ENCODE measurements at places on chromosomes 16 and 17.

DNA sequence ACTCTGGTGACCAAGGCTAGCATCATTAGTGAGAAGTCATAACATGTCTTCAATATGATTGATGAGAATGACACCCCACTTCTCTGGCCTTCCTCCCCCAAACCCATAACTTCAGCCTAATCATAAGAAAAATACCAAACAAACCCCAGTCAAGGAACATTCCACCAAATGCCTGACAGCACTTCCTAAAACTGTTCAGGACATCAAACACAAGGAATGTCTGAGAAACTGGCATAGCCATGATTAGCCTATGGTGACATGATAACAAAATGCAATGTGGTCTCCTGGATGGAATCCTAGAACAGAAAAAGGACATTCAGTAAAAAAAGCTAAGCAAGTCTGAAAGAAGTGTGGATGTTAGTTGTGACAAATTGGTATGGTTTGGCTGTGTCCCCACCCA is 24.7 kb upstream of the TBX4 start:
- DNase-seq = no peak

GRCh38 chr17:34711646-34712045 is 132.3 kb downstream of the TMEM132E start:
- DNase-seq = no peak

GRCh38 chr17:21247552-21248258 is 5.5 kb downstream of the NATD1 start:
- DNase-seq = no peak

DNA sequence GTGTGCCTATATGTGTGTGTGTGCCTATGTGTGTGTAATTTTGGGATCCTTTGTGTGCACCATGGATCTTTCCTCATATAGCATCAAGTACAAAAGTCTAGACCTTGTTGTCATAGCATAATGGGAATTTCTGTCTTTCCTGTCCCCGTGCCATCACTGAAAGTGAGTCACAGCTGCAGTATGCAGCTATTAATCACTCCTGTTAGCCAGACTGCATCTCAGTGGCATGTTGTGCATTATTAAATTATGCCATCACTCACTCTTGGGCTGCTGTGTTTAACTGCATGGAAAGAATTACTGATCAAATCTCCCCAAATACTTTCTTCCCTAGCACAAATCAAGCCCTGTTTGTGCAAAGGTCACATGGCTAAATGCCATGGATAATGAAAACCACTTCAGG is 92.4 kb downstream of the CBLN1 start:
- no peak for DNase-seq

GRCh38 chr16:59154295-59154694 is 420.2 kb upstream of the GOT2 start:
- no peak for DNase-seq

- DNase-seq = no peak
Measured at GRCh38 chr16:78962457-78962929, 638.0 kb downstream of the MAF start.

DNA sequence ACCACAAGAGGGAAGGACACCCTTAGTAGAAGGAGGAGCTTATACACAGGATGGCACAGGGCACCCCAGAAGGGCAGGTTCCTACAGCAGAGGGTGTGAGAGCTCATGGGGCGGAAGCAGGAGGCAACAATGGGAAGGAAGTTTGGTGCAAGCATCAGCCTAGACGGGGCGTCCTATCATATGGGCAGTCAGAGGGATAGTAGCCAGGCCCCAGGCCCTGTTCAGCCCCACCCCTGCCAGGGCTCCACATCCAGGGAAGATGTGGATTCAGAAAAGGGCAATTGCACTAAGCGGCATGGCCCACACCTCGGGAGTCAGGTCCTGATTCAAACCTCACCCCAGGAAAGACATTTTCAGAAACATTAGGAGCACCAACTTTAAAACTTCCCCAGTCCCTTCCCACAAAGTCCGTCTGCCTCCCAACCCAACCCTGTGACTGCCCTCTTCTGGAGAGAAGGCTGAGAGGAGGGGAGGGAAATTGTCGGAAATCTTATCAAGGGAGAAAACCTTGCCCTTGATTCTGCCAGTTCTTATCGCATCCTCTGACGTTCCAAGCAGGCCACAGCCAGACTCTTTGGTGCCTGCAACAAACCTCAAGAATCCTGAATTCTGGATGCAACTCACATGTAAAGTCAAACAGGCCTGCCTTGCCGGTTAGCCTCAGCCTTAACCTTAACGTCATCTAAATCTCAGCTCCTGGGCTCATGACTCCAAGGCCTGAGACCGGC is 198.8 kb upstream of the CDH5 start:
- no peak for DNase-seq

DNA sequence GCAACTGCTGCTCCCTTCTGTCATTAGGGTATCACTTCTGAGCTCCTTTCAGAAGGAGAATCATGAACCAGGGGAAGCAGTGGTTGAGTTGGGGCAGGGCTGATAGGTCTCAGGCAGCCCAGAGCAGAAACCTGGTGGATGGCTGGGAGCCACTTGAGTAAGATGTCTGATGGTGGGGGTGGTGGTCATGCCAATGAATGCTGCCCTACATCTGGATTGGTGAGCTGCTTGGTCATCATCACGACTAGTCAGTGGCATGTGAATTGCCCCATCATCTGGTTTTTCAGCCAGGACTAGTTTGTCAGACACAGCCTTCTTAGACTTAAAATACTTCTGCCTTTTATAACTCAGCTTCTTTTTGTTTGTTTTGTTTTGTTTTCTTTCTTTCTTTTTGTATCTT is 2.6 kb downstream of the GID4 start:
- no peak for DNase-seq

GRCh38 chr16:674214-674881 is 1.1 kb upstream of the RHBDL1 start:
- no peak for DNase-seq

DNA sequence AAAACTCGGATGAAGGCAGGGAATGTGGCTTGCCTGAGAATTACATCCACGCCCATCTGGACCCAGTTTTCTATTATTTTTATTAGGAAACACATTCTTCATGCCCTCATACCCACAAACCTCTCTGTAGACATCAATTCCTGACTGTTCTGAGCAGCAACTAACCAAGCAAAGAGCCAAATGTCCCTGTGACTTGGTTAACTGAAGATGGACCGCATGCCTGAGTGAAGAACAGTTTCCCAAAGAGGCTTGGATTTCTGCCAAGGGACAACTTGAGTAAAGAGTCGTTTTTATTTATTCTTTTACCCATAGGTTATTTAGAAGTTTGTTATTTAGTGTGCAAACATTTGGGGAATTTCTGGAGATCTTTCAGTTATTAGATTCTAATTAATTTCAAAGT is 259.8 kb downstream of the GRIN2A start:
- no peak for DNase-seq

DNA sequence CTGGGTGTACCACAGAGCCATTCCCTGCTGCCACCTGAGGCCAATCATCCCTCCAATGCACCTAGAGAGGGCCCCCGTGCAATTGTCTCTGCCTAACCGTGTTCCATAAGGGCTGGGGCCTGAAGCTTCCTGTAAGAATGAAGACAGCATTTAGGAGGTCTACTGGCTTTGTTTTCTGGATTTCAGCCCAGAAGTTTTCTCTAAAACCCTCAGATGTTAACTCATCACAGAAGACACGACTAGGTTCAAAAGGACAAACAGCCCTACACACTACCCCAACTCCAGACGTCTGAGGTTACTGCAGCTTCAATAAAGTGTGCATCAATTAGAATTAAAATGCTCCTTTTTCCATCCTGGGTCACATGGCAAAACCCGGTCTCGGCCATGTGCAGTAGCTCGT is 10.8 kb upstream of the DRG2 start:
- no peak for DNase-seq

- no peak for DNase-seq
Measured at GRCh38 chr17:34862384-34862783, 98.9 kb downstream of the CCT6B start.

DNA sequence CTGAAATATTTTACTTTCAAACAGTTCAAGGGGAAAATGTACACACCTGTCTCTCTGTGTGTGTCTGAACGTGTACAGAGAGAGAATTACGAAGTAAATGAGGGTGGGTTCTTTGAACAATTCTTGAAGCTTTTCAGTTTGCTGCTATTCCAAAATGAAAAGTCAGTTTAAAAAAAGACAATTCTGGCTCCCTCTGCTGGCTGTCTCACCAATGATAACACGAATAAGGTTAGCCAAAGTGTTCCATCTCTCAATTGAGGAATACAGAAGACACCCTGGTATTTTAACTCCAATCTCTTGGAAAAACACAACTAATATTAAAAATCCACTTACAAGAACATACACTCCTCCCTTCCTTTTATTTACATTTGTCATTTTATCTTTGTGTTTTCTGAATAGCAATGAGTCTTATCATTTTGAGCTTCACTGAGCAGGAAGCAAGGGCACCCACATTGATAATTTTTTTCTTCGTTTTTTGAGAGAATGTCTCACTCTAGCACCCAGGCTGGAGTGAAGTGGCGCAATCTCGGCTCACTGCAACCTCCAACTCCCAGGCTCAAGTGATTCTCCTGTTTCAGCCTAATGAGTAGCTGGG is 20.5 kb downstream of the EFTUD2 start:
- no peak for DNase-seq

DNA sequence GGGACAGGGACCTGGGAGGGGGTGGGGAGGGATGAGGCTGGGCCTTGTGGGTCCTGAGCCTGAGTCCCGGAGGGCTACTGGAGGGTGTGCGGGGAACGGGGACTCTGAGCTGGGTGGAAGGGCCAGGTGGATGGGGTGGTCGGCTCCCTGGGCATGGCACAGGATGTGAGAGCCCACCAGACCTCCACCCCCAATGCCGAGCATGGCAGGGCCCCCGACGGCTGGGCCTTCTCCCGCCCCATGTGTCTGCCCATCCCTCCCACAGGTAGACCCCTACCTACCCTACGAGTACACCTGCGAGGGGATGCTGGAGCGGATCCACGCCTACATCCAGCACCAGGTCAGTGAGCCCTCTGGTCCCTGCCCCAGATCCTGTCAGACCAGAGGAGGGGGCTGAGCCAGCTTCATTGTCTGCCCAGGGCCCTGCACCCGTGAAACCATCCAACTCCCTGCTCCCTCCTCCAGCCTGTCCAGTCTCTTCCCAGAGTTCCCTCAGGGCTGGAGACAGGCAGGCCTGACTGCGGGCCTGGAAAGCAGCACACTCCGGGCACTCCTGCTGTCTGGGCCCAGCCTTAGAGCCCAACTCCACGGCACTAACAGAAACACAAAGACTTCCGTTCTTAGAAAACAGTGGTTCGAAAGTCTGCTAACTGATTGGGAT is 78.0 kb downstream of the MGAT5B start:
- no peak for DNase-seq

DNA sequence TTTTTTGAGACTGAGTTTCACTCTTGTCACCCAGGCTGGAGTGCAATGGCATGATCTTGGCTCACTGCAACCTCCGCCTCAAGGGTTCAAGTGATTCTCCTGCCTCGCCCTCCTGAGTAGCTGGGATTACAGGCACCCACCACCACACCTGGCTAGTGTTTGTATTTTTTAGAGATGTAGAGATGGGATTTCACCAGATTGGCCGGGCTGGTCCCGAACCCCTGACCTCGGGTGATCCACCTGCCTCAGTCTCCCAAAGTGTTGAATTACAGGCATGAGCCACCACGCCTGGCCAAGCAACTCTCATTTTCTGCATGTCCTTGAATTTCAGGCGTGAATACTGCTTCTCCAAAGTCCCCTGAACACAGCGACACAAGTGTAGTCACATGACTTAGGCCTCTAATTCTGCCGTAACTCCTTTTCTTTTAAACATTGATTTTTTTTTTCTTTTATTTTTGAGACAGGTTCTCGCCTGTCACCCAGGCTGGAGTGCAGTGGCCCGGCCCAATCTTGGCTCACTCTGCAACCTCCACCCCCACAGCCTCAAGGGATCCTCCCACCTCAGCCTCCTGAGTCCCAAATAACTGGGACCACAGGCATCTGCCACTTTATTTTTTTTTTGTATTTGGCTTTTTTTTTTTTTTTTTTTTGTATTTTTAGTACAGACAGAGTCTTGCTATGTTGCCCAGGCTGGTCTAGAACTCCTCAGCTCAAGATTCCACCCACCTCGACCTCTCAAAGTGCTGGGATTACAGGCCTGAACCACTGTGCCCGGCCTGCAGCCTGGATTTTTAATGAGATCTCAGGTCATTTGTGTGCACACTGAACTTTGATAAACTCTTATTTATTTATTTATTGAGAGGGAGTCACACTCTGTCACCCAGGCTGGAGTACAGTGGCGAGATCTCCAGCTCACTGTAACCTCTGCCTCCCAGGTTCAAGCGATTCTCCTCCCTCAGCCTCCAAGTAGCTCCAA is 124.6 kb downstream of the KCNJ18 start:
- no peak for DNase-seq

- no peak for DNase-seq
Measured at GRCh38 chr17:81957691-81958432, 3.1 kb downstream of the NOTUM start.

DNA sequence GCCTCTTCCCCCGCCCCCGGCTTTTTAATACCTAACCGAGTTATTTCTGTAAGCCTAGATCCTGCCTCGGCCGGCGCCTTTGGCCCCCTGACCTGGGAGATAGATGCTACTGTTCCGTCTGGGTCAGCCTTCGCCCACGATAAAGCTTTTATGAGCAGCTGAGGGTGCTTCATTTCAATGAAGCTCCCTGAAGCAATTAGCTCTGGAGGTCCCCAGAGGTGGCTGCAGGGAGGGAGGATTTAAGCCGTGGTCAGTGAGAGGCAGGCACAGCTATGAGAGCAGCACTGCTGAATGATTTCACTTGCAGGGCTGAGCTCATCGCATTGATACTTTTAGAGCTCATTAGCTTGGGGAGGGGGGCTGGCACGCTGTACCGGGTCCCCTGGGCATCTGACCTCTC is 89.4 kb downstream of the RPA1 start:
- DNase-seq = no peak

DNA sequence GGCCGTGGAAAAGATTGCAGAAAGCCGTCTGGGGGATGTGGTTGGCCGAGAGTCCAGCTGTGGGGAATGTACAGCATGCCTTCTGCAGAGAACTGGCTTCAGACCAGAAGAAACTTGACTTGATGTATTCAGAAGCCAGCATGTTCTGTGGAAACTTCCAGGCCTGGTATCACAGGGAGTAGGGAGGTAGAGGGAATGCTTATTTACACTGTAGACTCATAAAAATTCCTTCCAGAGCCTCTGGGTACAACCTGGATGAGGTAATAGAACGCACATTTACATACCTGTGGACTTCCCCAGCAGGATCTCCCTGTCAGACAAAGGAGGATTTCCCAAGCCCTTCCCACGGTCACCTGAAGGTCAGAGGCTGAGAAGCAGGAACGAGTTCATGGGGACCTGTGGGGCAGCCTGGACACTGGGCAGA is 11.8 kb upstream of the GAS7 start:
- DNase-seq = no peak

- DNase-seq = no peak
Measured at GRCh38 chr17:9520649-9521048, 55.0 kb downstream of the STX8 start.

- DNase-seq = no peak
Measured at GRCh38 chr17:34519282-34519681, 60.1 kb upstream of the TMEM132E start.

GRCh38 chr17:69947027-69947759 is 127.8 kb upstream of the KCNJ16 start:
- DNase-seq = no peak

GRCh38 chr16:87384162-87384874 is 742 bp upstream of the FBXO31 start:
- no peak for DNase-seq

Data from activated CD8-positive, alpha-beta memory T cell treated with anti-CD3 and anti-CD28 coated beads for 1 hour (primary cell).